ENCODE measurements at places on chromosomes 4 and X.

DNA sequence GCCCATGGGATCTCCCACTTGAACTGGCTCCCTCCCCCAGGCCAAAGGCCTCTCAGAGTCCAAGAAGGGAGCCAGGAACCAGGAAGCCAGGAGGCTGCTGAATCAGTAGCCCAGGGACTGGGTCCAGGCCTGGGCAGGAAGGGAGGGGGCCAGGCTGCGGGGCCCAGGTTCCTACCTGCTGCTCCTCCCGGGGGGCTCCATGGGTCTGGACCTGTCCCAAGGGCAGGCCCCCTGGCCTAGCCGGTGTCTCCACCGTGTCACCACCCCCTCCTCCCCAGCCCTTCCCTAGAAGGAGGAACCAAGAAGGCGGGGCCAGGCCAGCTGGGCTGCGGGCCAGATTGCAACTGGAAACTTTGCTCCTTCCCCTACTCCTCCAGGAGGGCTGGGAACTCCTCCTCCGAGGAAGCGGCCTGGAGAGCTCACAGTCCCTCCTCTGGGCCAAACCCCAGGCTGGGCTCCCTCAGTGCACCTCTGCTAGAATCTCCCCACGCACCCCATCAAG, at the start of gene IQSEC2:
Gene IQSEC2 (minus strand): TSS at position 264 of the 502 bp plus-strand sequence.
- DNase-seq = peak; percentile 77

- no peak for DNase-seq
Measured at GRCh38 chrX:47562615-47563243, 1.7 kb downstream of the ARAF start.

GRCh38 chrX:31836479-31836878, 764.6 kb upstream of the FTHL17 start:
- DNase-seq = no peak

- DNase-seq = peak; percentile 28
Measured at GRCh38 chr4:88706574-88706973, 8.9 kb upstream of the NAP1L5 start.
